ENCODE measurements at places on chromosomes 7 and 10. TPM values are rescaled to one million over a fixed set of nuclear protein-coding genes. Genes with fewer than 3 reads are reported as not detected.

DNA sequence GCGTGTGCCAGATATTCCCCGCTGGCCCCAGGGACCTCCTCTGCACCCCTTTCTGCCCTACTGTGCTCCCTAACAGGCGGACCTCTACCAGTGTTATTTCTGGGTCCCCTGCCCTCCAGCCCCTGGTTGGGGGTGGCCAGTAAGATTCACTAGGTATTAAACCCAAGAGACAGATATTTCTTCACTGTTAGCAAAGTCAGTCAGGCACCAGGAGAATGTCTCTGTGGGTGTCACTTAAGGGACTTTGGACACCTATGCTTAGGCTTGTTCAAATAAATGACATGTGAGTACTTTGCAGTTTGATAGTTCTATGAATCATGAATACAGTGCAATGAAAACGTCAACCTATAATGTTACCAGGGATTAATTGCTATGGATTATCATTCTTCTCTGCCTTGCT, 234.3 kb upstream of the IGFBP3 start:
- no peaks in the 10 kb centered on the region for H3K4me1 ChIP-seq
- DNase-seq, result no peak
- no peak overlapping the region for H3K4me3 ChIP-seq
- H3K27me3 ChIP-seq, result no peaks in the 10 kb centered on the region
- no peak overlapping the region for H3K27ac ChIP-seq

Gene PGAM2
- 355 TPM for total RNA-seq

Gene HMX3
- not detected for total RNA-seq

DNA sequence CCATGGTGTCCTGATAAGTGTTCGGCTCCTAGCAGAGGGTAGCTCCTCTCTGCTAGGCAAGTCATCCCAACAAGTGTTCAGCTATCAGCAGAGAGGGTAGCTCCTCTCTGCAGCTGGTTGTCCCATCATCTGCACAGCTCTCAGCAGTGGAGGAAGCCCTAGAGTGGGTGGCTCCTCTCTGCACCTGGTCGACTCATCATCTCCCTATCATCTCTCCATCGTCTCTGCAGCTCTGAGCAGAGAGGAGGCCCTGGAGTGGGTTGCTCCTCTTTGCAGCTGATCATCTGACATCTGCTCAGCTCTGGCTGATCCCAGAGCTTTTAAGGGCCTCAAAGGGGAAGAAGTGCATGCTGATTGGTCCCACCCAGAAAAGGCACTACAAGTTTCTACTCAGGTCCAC, 199.9 kb upstream of the KMT2E start:
- H3K27me3 ChIP-seq, result no peaks in the 10 kb centered on the region
- no peak overlapping the region for H3K4me3 ChIP-seq
- no peaks in the 10 kb centered on the region for H3K36me3 ChIP-seq
- no peak overlapping the region for H3K27ac ChIP-seq

- H3K27me3 ChIP-seq, result no peaks in the 10 kb centered on the region
- no peak overlapping the region for H3K4me3 ChIP-seq
- no peak overlapping the region for H3K27ac ChIP-seq
- no peak for DNase-seq
- H3K36me3 ChIP-seq, result no peaks in the 10 kb centered on the region
Measured at GRCh38 chr7:24924375-24924774, 55.6 kb downstream of the OSBPL3 start.

Gene PROSER2
- total RNA-seq, result 0.88 TPM
